ENCODE measurements at places on chromosomes 3 and 15.
A peak's percentile ranks its signal among the peaks of the same experiment; 100 is the strongest.

DNA sequence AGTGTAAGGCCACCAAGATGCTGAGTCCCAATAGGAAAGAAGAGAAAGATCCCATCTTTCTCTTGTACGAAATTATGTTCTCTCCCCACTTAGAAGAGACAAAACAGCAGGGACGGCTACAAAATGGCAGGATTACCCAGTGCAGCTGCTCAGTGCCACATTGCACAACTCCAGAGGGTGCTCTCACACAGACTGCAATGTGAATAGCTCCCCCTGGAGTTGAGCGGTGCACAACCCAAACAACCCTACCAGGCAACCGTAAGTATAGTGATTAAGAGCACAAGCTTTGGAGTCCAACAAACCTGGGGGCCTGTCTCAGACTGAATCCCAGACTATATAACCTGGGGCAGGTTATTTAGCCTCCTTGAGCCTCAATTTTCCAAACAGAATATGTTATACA is 3.1 kb upstream of the BHLHE40 start:
- peak; percentile 82 for DNase-seq

DNA sequence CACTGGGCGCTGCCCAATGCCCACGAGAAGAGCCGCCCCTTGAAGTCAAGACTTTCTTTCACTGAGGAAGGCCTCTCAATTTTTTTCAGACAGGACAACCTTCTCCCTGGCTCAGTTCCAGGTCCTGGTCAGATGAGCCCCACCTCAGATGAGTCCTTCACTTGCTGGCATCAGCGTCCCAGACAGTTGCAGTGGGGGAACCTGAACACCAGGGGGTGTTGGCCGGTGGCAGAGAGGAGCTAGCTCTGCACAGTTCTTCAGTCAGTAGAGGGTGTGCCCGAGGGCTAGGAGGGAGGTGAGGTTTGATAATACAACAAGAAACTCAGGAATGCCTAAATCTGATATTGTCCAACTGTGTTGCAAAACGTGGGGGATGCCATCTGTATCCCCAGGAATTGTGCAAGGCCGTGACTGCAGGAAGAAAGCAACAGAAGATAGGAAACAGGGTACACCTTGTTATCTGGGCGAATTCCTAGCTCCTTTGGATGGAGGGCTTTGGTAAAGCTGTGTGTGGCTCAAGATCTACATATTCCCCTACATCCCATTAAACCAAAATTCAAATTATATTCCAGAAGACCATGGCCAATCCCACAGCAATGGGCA is 34.3 kb downstream of the CCR3 start:
- DNase-seq: peak; percentile 80

GRCh38 chr3:50807266-50807665 is 132.5 kb downstream of the DOCK3 start:
- no peak for DNase-seq

- peak; percentile 74 for DNase-seq
Observed at GRCh38 chr3:105385819-105386508, 19.3 kb downstream of the ALCAM start.

DNA sequence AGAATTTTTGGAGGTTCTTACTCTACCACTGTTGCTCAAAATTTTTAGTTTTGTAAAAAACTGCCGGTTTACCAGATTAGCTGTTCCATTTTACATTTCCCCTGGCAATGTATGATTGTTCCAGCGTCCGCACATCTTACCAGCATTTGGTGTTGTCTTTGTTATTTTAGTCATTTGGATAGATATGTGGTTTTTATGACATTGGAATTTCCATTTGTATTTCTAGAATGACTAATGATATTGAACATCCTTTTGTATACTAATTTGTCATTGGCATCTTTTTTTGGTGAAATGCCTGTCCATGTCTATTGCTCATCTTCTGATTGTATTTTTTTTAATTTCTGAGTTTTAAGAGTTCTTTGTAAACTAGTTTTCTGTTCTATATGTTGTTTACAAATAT is 28.5 kb downstream of the LRRC28 start:
- no peak for DNase-seq

DNA sequence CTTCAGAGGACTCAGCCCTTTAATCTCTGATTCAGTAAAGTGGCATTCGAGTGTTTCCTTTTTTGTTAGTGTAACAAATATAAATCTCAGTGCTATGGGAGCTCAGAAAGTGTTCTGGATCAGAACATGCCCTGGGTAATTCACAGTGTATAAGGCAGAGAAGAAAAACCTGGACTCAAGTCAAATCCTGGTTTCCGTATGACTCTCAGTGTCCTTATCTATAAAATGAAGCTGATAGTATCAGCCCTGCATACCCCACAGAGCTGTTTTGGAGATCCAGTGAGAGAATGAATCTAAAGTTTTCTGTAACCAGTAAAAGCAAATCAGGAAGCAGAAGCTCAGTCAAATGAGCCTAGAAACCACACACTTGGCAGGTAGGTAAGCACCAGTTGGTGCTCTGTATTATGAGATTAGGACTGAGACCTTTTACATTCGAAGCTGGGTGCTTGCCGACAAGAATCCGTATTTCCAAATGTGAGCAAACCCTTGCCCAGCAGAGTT is 67.2 kb downstream of the IL1RAP start:
- no peak for DNase-seq

DNA sequence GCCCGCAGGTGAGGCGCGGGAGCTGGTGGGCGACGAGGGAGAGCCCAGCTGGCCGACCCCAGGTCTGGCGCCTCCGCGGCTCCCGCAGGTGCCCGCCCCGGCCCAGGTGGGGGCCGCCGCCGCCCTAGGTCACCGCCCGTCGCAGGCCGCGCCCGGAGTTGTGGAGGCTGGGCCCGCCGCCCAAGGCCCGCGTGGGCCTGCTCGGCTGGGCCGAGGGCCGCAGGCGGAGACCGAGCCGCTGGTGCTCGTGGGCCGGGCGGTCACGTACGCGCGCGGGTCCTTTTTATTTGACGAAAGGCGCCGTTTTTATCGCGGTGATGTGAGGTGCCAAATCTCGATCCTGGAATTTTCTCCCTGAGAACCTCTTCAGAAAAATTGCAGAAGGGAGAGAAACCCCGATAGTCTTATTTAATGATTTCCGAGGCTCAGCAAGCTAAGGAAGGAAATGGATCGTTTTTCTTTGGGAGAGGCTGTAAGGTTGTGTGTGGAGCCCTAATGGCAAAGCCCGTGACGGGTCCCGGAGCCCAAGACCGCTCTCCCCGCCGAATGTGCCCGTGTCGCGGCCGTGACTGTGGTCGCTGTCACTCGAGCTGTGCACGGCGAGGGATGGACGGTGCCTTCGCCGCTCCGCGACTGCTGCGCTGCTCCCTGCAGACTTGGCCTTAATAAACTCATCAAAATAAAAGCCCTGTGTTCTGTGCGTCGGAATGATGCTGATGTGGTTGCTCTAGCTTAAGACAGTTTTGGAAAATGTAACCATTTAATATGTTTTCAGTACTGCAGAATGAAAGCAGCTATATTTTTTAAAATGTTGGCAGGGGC is 612 bp downstream of the APPL1 start:
- DNase-seq: peak; percentile 29

DNA sequence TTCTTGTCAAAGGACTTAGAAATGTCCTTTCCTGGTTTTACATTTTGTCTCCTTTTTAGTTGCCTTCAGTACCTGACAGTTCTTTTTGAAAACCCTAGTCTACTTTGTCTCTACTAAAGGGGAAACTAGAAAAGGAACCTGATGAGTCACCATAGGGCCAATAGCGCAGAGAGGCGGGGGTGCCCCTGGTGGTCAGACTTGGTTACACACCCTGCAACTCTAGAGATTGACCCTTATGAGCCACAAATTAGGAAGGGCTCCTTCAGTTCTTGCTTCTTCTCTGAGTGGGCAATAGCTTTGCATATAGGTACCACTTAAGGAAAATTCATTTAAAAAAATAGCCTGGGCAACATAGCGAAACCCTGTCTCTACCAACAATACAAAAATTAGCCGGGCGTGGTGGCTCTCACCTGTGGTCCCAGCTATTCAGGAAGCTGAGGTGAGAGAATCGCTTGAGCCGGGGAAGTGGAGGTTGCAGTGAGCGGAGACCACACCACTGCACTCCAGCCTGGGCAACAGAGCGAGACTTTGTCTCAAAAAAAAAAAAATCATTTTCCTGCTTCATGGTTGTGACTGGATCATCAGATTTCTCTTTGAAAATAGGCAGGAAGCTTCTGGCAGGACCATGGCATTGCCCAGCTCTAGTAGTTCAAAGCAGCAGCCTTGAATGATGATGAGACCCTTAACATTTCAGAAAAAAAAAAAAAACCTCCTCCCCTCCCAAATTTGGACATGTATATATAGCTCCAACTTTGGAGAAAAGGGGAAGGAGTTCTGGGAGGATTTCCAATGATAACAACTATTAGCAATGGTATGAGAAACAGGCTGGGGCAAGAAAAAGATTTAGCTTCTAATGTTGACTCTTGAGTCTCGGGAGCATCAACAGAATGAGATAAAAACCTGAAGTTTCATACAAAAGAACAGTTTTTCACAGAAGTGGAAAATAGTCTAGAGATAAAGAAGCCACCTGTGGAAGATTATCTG is 45.2 kb upstream of the RASA2 start:
- DNase-seq: peak; percentile 88

DNA sequence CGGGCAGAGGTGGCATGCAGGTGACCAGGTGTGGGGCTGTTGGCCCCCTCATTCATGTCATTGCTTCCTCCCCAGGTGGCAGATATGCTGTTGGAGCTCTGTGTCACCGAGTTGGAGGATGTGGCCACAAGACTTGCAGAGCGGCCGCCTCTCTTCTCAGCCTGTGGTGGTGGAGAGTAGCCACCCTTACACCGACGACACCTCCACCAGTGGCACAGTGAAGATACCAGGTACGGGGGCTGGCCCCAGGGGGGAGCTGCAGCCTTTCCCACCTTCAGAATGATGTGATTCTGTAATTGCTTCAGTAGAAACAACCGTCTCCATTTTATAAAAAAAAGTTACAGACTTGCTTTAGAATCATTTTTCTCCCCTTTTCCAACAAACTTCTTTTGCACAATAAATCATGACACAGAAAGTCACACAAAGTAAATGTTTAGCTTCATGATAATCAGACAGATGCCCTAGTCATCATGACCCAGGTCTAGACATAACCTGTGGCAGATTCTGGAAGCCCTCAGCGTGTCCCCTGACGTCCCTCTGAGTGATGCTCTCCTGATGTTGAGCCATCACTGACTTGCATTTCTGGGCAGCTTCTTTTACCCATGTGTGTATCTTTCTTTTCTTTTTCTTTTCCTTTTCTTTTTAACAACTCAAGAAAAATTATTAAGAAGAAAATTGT is 76.0 kb upstream of the FAN1 start:
- DNase-seq: no peak

GRCh38 chr15:68096099-68096498 is 42.0 kb downstream of the PIAS1 start:
- DNase-seq: no peak

DNA sequence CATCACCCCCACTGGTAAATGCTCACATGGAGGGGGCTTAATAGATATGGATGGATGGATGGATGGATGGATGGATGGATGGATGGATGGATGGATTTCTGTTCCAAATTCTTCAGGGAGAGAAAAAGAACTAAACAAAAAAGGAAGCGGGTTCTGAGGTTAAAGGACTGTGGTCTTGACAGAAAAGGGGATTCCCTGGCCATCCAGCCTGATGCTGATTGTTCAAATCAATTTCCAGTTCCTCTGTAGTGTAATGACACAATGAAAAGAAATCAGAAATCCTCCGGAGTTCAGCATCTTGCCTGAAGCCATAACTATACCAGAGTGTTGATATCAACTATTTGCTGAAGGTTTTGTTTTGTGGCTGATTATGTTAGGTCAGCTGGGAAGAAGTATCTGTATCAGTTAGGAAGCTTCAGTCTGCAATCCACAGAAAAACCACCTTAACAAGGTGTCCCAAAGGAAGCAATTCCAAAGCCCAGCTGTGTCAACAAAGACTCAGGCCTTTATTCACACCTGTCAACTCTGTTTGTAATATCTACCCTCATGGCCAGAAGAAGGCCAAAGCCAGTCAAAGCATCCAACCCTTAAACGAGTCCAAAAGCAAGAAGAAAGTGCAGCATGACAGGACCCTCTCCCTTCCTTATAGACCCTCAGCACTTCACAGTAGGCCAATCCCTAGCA is 24.5 kb upstream of the RASA2 start:
- DNase-seq: no peak

All from inflammatory macrophage (primary cell).